ENCODE measurements at places on chromosomes 3 and 15. TPM values are rescaled to one million over a fixed set of nuclear protein-coding genes. Genes with fewer than 3 reads are reported as not detected.

GRCh38 chr15:51023499-51023898, 71.2 kb downstream of the TNFAIP8L3 start:
- no peak for DNase-seq

DNA sequence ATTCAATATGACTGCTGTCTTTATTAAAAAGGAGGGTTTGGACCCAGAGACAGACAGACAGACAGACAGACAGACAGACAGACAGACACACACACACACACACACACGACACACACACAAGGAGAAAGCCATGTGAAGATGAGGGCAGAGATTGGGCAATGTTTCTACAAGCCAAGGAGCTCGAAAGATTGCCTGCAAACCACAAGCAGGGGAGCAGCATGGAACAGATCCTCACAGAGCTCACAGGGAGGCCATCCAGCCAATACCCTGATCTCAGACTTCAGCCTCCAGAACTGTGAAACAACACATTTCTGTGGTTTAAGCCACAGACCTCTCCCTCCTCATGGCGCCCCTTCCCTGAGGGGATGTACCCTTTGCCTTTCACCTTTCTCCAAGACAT, 35.8 kb upstream of the ABHD2 start:
- no peak for DNase-seq

DNA sequence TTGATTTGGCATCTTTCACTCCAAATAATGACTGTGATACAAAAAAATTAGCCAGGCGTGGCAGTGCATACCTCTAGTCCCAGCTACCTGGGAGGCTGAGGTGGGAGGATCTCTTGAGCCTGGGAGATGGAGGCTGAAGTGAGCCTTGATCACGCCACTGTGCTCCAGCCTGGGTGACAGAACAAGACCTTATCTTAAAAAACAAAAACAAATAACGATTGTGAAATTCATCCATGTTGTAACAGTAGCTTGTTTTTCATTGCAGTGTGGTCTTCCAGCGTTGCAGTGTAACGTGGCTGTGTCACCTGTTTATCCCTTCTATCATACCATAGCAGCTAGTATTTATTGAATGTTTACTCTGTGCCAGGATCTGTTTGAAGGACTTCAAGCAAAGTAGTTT, 120.9 kb downstream of the ITPR1 start:
- DNase-seq: no peak

GRCh38 chr15:25786040-25786439, 77.1 kb downstream of the ATP10A start:
- DNase-seq: no peak

- DNase-seq: no peak
Measured at GRCh38 chr3:183006396-183007002, 26.2 kb upstream of the DCUN1D1 start.

DNA sequence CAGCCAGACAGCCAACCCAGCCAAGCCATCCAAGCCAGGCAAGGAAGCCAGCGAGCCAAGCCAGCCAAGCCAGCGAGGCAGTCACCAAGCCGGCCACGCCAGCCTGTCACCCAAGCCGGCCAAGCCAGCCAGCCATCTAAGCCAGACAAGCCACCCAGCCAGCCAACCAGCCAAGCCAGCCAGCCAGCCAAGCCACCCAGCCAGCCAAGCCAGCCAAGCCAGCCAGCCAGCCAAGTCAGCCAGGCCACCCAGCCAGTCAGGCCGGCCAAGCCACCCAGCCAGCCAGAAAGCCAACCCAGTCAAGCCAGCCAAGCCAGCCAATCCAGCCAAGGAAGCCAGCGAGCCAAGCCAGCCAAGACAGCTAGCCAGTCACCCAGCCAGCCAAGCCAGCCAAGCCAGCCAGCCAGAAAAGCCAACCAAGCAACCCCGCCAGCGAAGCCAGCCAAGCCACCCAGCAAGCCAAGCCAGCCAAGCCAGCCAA, 201.2 kb downstream of the GOLGA6L6 start:
- DNase-seq: peak; percentile 43

GRCh38 chr3:169822983-169823382, 10.3 kb upstream of the LRRC34 start:
- DNase-seq: no peak

The SYNM gene
- 0.05 TPM for total RNA-seq

- DNase-seq: no peak
Measured at GRCh38 chr3:100151024-100151707, 36.9 kb upstream of the FILIP1L start.

- DNase-seq: no peak
Measured at GRCh38 chr15:70200511-70201424, 103.1 kb upstream of the TLE3 start.

- no peak for DNase-seq
Measured at GRCh38 chr3:169699536-169700050, 36.1 kb upstream of the MECOM start.

GRCh38 chr15:97747342-97747741, 213.2 kb upstream of the ARRDC4 start:
- DNase-seq: no peak

The SLC22A13 gene
- total RNA-seq: 0.51 TPM

GRCh38 chr3:128395500-128396162, 71.1 kb downstream of the DNAJB8 start:
- DNase-seq: no peak

GRCh38 chr3:22475665-22476240, 724.7 kb upstream of the ZNF385D start:
- no peak for DNase-seq

DNA sequence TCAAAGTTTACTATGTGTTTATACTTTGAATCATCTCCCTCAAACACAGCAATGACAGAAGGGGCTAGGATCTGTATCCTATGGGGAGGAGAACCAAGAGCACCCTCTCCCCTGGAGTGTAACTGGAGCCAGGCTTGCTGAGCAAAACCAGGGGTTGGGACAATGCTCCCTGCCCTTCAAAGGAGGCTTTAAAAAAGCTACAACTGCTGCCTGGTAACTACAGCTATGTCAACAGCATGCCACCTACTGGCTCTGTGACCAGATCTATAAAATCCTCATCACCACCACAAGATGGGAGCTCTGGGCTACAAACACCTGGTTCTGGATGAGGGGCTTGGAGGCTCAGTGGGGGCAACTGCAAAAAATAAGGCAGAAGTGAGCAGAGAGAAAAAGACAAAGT, 61.9 kb downstream of the ANO10 start:
- no peak for DNase-seq

DNA sequence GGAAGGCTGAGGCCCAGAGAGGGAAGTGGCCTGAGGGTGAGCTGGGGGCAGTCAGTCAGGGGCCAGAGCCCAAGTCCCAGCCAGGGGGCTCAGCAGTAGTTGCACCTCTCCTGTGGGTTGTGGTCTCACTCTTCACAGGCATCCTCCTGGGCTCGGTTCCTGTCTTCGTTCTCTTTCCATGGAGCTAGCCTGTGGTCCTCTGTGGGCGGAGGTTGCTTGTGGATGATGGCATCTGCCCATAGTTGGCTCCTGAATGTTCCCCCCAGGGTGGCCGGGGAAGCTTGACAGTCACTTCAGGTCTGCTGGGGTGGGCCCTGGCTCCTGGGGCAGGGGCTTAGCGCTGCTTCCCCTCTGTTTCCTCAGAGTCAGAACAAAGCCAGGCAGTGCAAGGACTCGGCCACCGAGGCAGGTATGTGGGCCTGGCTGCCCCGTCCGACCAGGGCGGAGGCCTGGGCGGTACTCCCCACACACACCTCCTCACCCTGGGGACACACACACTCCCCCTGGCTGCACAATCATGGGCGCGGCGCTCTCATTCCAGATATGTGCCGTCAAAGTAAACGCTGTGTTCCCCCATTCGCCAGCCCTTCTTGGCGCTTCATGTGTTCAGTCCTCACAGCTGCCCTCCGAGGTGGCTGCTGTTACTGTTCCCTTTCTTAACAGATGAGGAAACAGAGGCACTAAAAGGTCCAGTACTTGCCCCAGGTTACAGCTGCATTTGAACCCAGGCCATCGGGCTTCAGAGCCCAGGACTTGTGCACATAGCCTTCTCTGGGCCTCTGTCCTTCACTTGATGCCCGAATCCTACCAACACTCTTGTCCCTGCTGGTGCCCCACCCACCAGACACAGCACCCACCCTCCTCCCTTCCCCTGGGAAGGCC, 34.5 kb downstream of the PSTPIP1 start:
- peak; percentile 12 for DNase-seq

GRCh38 chr3:118199044-118199443, 835.6 kb downstream of the IGSF11 start:
- DNase-seq: no peak

GRCh38 chr15:43329217-43329959, 985 bp downstream of the LCMT2 start:
- no peak for DNase-seq

The C3orf22 gene
- not detected for total RNA-seq

The TMEM266 gene
- total RNA-seq: 0.16 TPM

DNA sequence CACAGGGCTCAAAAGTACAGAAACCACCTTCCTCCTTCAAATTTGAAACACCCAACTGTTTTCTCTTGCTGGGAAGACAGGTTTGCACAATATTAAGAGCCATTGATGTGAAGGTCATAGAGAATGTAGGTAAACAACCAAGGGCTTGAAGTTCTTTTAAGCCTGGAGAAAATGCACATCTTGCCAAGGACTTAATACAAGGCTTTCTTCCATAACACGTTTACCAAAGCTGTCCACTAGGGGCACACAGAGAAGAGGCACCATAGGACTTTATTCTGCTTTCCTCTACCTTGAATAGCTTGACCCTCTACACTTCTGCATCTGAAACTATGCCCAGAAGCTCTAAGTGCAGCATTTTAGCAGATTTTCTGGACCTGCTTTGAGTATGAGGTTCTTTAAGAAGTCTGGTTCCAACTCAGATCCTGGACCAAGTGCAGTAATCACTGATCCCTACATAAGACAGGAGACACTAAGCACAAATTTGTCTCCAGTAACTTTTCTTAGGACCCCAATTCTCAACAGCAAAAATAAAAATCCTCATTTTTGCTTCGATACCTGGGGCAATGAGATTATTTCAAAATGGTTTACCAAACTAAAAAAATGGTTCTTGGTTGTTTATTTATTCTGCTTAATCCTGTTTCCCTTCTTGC, 138.0 kb downstream of the FBN1 start:
- no peak for DNase-seq
